ENCODE measurements at places on chromosomes 12 and 14. TPM values are rescaled to one million over a fixed set of nuclear protein-coding genes. Genes with fewer than 3 reads are reported as not detected.

The TAS2R43 gene
- 0.71 TPM for total RNA-seq

The SMCO2 gene
- not detected for total RNA-seq

The GALNT16 gene
- 2.7 TPM for total RNA-seq

The CFAP251 gene
- 0.44 TPM for total RNA-seq

The TNFAIP2 gene
- 4.5 TPM for total RNA-seq

The TAS2R14 gene
- total RNA-seq: 0.12 TPM

DNA sequence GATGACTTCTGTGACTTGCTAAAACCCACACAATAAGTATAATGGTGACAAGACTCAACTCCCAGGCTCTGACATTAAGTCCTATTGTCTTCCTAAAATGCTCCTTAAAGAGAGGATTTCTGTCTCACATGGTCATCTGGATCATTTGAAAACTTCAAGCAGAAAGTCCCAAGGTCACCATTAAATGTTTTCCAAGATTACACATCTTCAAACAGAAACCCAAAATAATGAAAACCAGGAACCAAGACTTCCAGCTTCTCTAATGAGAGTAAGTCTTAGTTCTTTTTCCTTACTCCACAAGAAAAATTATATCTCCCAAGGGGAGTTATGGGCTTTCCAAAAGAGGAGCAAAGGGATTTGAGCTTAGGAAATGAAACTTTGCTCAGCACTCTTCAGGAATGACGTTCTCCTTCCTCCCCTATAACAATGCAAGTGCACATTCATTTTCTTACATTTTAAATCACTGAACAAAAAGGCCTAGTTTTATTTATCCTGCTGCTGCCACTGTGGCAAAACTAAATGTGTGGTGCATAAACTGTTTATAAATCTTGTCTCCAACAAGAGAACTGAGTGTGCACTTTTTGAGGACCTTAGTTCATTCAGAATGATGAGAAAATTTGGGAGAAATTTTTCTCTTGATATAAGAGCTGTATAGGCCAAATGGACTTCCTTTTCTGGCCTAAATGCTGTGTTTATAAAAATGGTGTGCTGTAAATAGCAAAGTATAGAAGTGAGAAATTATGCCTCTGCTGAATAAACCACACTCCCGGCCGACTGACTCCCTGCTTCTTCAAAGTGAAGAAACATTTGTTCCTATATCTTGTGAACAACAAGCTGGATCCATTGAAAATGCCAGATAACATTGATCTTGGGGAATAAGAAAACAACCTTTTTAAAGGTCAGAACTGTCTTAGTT lies 148.4 kb upstream of the PLEKHG7 start:
- DNase-seq: no peak

DNA sequence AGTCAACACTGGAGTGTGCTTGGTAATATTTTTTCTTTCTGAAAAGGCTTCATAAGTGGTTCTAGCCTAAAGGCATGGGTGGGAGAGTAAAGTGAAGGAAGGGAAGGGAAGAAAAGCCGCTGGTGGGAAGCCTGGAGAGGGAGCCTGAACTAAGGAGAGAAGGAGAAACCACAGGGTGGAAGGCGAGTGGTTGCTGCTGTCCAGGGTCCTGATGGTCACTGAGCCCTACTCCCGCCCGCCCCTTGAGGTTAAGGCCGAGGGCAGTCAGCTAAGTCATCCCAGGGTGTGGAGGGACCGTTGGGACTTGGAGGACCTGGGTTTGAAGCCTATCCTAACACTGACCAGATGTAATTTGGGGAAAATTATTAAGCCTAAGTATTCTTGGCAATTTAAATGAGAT lies 189.1 kb downstream of the PIWIL1 start:
- no peak for DNase-seq

DNA sequence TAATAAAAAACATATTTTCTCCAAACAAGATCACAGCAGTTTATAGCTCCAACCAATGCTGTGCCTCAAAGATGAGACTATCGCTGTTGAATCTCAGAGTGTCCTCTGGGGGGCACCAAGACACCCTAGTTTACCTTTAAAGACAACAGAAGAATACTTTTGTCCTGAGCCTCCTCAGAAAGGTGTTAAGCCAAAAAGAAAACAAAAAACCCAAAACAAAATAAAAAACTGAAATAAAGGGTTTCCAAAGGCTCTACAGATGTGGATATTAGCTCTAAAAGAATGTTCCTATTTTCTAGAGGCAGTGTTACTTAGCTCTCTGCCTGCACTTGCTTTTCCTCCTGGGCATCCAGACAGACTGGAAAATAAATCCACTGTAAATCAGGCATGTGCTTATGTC lies 86.9 kb upstream of the TTC7B start:
- DNase-seq: peak; percentile 87

All from G401 (cell line).